ENCODE measurements at places on chromosomes 11 and 22.
A peak's percentile ranks its signal among the peaks of the same experiment; 100 is the strongest.

DNA sequence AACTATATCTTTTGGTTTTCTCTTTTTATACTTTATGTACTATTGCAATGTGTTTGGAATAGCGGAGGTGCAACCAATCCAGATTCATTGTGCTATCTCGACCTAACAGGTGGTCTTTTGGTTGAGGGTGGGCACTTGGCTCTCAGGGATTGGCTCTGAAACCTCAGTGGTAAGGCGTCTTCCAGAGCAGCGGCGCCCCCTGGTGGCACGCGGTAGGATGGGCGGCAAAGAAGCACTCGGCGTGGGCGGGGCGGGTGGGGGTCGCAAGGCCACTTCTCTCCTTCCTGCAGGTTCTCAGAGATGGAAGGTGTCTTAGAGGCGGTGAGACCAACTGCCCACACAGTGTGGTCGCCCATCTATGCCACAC, 19.2 kb upstream of the PLET1 start:
- DNase-seq: peak; percentile 47

DNA sequence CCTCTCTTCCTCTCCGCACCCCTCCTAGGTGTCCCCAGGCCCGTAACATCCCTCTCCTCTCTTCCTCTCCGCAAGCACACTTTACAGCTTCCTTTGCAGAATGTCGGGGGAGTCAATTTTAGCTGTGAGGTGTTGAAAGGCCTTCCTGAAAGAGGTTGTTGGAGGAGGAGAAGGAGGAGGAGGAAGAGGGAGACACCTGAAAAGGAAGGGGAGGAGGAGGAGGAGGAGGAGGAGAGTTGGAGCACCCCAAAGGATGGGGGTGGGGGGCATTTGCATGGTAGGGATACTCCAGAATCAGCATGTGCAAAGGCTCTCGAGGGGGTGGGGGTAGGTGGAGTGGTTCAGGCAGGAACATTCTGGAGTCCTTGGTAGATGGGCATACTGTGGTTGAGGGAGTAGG, 1045.1 kb downstream of the TBC1D22A start:
- DNase-seq: no peak

DNA sequence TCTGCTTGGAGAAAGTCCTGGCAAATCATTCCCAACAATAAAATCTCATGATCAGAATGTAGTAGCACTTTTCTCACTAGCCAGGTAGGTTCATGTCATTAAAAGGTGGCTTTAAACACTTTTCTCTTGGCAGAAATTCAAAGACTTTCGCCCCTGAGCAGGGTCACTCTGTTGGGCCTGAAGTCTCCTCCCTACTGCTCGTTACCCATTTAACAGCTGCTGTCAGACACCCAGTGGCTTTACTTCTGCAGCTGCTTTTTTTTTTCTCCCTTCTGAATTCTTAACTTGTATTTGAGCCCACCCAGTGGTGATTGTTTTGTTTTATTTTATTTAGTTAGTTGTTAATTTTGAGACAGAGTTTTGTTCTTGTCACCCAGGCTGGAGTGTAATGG, 25.0 kb downstream of the ARHGAP8 start:
- DNase-seq: no peak

- DNase-seq: no peak
Measured at GRCh38 chr11:69656536-69657455, 15.8 kb downstream of the CCND1 start.

DNA sequence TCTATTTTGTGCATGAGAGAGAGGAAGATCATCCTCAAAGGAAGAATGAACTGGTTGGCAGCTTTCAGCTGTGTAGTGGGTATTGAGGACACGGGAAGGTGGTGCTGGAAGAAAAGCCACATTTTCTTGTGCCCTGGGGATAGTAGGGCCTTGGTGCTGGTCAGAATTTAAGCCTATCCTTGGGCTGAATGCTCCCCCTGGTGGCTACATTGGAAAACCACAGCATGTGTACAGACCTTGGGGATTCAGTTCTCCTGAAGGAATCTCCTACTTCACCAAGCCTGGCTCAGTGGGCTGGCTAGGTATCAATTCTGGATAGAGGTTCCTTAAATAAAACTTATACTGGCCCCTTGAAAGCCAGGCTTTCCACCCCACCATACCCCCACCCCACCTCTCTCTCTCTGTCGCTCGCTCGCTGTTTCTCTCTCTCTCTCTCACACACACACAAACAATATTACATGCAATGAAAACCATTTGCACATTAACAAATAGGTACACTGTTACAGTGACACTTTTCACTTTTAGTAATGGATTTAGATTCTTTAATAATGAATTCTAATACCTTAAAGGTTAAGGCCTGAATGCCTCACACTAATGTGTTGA, 2.8 kb upstream of the OR51M1 start:
- DNase-seq: no peak

- DNase-seq: no peak
Measured at GRCh38 chr11:126637795-126638175, 282.3 kb downstream of the ST3GAL4 start.

DNA sequence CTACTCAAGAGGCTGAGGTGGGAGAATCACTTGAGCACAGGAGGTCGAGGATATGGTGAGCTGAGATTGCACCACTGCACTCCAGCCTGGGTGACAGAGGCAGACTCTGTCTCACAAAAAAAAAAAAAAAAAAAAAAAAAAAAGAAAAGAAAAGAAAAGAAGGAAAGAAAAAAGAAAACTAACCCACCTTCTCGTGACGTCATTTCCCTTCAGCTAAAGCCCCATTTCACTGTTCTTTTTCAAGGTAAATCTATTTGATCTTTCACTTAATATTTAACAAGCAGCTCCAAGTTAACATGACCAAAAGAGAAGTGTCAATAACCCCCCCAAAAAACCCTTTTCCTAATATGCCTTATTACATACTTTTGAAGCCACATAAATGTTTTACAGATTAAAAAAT, 5.1 kb downstream of the RAPSN start:
- no peak for DNase-seq

DNA sequence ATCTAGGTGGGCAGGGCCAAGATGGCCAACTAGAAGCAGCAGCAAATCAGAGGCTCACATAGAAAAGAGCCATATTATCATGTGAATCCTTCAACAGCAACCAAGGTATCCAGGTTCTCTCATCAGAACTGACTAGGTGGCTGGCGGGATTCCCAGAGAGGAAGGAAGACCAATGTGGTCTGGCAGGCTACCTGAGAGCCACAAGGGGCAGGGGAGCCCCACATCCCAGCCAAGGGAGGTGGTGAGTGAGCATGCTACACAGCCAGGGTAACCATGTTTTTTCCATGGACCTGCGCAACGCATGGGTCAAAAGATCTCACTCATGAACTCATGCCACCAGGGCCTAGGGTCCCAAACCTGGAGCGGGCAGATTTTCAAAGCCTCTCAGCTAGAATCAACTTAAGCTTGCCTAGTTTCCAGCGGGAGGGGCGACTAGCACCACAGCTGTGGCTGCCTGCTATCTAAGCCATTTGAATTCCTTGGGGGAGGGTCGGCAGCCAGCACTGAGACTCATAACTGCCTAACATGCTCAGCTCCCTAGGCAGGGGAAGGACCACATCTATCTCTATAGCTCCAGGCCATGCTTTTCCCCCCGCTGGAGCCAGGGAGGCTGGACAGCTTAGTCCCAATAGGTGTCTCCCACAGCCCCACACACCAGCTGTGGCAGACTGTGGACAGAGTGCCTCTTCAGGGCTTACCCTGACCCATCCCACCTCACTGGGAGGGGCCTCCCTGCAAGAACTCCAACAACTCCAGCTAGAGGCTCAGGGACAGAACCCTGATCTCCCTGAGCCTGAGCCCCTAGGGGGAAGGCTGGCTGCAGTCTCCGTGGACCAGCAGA, 28.7 kb upstream of the CASP12 start:
- no peak for DNase-seq

DNA sequence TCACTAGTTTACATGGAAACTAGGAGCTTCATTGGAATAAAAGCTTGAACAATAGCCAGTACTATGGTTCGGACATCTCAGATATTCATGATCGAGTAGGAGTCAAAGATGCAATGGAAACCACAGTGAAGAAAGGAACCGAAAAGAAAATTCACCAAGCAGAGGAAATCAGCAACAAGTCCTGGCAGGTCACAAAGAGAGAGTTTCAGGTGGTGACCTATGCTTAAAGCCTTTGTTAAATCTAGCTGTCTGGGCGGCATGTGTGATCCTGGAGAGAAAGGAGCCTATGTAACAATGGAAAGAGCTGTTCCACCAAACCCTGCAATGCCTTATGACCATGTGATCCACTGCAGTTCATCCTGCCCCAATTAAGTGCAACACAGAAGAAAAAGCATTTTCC, 68.9 kb upstream of the POU2AF2 start:
- no peak for DNase-seq

- DNase-seq: no peak
Measured at GRCh38 chr11:94568200-94568599, 1.0 kb downstream of the PIWIL4 start.

GRCh38 chr11:130442737-130443136, 5.7 kb upstream of the ADAMTS15 start:
- DNase-seq: no peak

- DNase-seq: no peak
Measured at GRCh38 chr11:90465553-90465952, 242.7 kb upstream of the CHORDC1 start.

DNA sequence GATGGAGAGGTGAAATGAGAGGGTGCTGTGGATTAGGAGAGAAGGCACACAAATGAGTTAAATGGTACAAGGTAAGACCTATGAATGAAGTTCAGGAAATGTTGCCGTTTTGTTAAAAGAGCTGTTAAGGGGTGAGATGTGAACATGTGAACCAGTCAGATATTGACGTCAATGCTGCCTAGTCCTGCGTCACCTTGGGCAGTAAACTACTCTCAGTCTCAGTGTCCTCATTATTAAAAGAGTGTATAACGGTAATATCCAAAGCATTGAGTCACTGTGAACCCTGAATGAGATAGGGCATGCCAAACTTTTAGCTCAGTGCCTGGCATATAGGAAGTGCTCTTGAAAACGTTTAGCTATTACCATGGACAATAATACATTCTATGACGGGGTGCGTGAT, 32.4 kb upstream of the SORL1-AS1 start:
- no peak for DNase-seq

GRCh38 chr11:134481135-134481534, 69.1 kb upstream of the B3GAT1 start:
- no peak for DNase-seq

DNA sequence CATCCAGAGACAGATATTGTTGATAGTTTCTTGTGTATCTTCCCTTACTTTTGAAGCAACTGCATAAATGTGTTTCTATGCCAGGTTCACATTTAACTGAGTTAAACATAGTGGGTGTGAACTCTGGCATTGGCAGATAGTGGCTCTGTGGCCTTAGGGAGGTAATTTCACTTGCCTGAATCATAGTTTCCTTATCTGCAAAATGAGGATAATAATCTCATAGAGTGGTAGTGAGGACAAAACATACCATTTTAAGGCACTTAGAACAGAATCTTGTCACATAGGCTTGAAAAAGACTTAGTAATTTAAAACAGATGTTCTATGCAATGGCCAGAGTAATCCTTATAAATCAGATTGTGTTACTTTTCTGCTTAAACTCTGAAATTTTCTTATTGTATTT, 56.4 kb upstream of the SYN3 start:
- DNase-seq: no peak

DNA sequence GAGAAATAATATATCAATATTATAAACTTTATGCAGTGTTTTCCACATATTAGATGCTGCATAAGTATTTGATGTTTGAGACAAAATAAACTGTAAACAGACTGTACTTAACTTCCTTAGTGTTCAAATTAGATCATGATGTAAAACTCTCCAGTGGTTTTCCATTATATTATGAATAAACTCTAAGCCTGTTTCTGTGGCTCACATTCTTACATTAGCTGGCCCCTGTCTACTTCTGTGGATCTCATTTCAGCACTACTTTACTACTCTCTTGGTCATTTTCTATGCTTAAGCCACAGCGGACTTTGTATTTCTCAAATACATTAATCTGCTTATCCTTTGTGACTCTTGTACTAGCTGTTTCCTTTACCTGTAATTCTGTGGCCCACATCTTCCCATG, 55.6 kb downstream of the ARHGEF12 start:
- no peak for DNase-seq

GRCh38 chr11:70720281-70720680, 322.0 kb downstream of the CTTN start:
- DNase-seq: no peak

DNA sequence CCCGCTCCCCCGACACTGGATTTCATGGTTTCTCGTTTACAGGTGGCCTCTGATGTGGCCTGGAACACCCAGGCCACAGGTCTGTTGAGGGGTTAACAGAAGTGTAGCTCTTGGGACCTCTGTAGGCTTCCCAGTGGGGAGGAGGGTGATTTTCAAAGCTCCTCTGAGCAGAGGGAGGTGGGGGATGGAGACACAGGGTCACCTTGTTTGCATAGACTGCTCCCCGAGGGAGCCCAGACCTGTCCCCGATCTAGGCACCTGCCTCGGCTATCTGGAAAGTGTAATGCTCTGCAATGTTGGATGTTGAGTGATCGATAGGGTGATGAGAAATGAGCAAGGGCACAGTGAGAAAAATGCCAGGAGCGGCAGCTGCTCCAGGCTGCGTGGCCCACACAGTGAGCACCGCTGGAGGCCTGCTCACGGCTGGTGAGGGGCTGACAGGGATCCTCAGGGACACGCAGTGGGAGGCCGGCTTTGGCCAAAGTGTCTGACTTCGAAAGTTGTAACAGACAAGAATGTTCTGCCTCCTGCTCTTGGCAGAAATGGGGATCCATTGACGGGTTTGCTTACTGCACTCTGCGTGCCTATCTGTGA, 594.1 kb downstream of the BRD1 start:
- DNase-seq: no peak

DNA sequence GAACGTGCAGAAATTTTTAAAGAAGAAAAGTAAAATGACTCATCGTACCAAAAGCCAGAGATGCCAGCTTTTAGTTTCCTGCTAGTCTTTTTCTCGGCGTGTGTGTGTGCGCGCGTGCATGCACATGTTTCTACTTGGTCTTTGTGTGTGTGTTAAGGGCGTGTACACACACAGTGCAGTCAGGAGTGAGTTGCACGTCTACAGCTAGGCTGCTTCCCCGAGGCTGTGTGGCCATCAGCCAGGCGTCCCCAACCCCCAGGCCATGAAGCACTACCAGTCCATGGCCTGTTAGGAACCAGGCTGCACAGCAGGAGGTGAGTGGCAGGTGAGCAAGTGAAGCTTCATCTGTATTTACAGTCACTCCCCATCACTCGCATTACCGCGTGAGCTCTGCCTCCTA, 36.4 kb downstream of the KCNQ1 start:
- DNase-seq: no peak

- DNase-seq: peak; percentile 73
Measured at GRCh38 chr22:41998361-41999261, at the start of gene WBP2NL. Gene WBP2NL (plus strand): TSS chr22:41998788. CDS start chr22:41998819, 31 bp downstream.

- no peak for DNase-seq
Measured at GRCh38 chr11:110939471-110939870, 227.2 kb upstream of the ARHGAP20 start.

DNA sequence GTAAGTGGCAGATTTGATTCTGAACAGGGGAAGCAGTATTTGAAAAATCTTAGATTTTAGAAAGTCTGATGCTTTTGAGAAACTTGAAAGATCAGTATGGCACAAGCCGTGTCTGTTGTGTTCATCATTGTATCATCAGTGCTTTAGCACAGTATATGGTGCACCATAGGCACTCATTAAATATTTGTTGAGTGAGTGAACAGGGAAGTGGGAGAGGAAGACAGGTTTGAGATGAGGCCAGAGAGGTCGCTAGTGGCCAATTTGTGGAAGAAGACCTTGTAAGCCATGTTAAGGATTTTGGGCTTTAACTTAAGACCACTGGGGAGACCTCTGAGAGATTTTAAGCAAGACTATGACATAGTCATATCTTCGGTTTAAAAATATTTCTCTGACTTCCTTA, 12.9 kb downstream of the CHEK1 start:
- no peak for DNase-seq

Measured in stimulated activated CD8-positive, alpha-beta memory T cell treated with anti-CD3 and anti-CD28 coated beads, Interleukin-2, amount 100 ng/mL, for 1 hour (primary cell).